ENCODE measurements at places on chromosomes 6 and 20. TPM values are rescaled to one million over a fixed set of nuclear protein-coding genes. Genes with fewer than 3 reads are reported as not detected.

OSBPL2 gene
- 38.7 TPM for total RNA-seq

LKAAEAR1 gene
- total RNA-seq, result not detected

RBBP9 gene
- 7.5 TPM for total RNA-seq

KIFC1 gene
- 115 TPM for total RNA-seq

CYB5R4 gene
- total RNA-seq, result 39.3 TPM

ZNF451 gene
- total RNA-seq, result 53.8 TPM

SSTR4 gene
- total RNA-seq, result not detected

ANKRD6 gene
- 1.6 TPM for total RNA-seq

ATP9A gene
- total RNA-seq, result 1.4 TPM

UST gene
- 1.6 TPM for total RNA-seq

ADAM33 gene
- not detected for total RNA-seq

THBS2 gene
- total RNA-seq, result not detected

FAM184A gene
- 2.1 TPM for total RNA-seq

NOTCH4 gene
- total RNA-seq, result 1.4 TPM

DSP gene
- not detected for total RNA-seq

CALHM4 gene
- not detected for total RNA-seq

ABHD16B gene
- not detected for total RNA-seq

SHLD1 gene
- 11.6 TPM for total RNA-seq

STMND1 gene
- not detected for total RNA-seq

TMEM217 gene
- 23.7 TPM for total RNA-seq

TPX2 gene
- 51.8 TPM for total RNA-seq

TXLNB gene
- 0.05 TPM for total RNA-seq

NR2E1 gene
- not detected for total RNA-seq

SPINT4 gene
- not detected for total RNA-seq

COL9A3 gene
- not detected for total RNA-seq

C6orf15 gene
- total RNA-seq, result not detected

CST5 gene
- total RNA-seq, result not detected

FKBP5 gene
- total RNA-seq, result 32.5 TPM

PNPLA1 gene
- not detected for total RNA-seq

ECI2 gene
- 18.4 TPM for total RNA-seq

ASIP gene
- total RNA-seq, result not detected

SLA2 gene
- 18.9 TPM for total RNA-seq

NOX3 gene
- total RNA-seq, result not detected

SLCO4A1 gene
- 42.9 TPM for total RNA-seq

HRH3 gene
- total RNA-seq, result not detected

TAF4 gene
- total RNA-seq, result 53.6 TPM

CARMIL1 gene
- 0.56 TPM for total RNA-seq

RAB32 gene
- 2.5 TPM for total RNA-seq

PDE7B gene
- total RNA-seq, result 0.14 TPM

EFCAB8 gene
- total RNA-seq, result 3.1 TPM

AP5S1 gene
- total RNA-seq, result 19.7 TPM

TRIM40 gene
- total RNA-seq, result not detected

ARHGAP40 gene
- total RNA-seq, result not detected

MDFI gene
- total RNA-seq, result not detected

FAM83C gene
- total RNA-seq, result not detected

PPP1R3D gene
- total RNA-seq, result 16.4 TPM

PHACTR3 gene
- not detected for total RNA-seq

SYNGAP1 gene
- total RNA-seq, result 17.7 TPM

SLC26A8 gene
- total RNA-seq, result not detected

SLC32A1 gene
- not detected for total RNA-seq

TCF15 gene
- total RNA-seq, result not detected

ADIG gene
- total RNA-seq, result not detected

AVP gene
- total RNA-seq, result not detected

UNC5CL gene
- 5.0 TPM for total RNA-seq

COL11A2 gene
- total RNA-seq, result 1.1 TPM

LY6G6C gene
- not detected for total RNA-seq

FNDC11 gene
- 0.39 TPM for total RNA-seq

ATAT1 gene
- total RNA-seq, result 15.8 TPM

VEGFA gene
- 43.0 TPM for total RNA-seq

EPB41L1 gene
- 0.21 TPM for total RNA-seq
